CD4-positive, CD25-positive, alpha-beta regulatory T cell (primary cell): ENCODE measurements at places on chromosomes 7 and 10. TPM values are rescaled to one million over a fixed set of nuclear protein-coding genes. Genes with fewer than 3 reads are reported as not detected.

The NAT16 gene
- not detected for total RNA-seq

GRCh38 chr10:3538656-3539531 is 246.1 kb downstream of the KLF6 start:
- no peaks in the 10 kb centered on the region for H3K27me3 ChIP-seq
- no peaks in the 10 kb centered on the region for H3K4me1 ChIP-seq
- H3K27ac ChIP-seq = no peak overlapping the region
- H3K4me3 ChIP-seq = no peak overlapping the region

- no peak overlapping the region for H3K4me3 ChIP-seq
- no peaks in the 10 kb centered on the region for H3K27me3 ChIP-seq
- H3K27ac ChIP-seq = no peak overlapping the region
- peak; percentile 27 for DNase-seq
- H3K36me3 ChIP-seq = peaks cover 30% of the 10 kb centered on the region
Measured at GRCh38 chr7:5681979-5682546, 99.4 kb downstream of the RNF216 start.

The PPP1R3A gene
- total RNA-seq = not detected

The PON1 gene
- not detected for total RNA-seq

DNA sequence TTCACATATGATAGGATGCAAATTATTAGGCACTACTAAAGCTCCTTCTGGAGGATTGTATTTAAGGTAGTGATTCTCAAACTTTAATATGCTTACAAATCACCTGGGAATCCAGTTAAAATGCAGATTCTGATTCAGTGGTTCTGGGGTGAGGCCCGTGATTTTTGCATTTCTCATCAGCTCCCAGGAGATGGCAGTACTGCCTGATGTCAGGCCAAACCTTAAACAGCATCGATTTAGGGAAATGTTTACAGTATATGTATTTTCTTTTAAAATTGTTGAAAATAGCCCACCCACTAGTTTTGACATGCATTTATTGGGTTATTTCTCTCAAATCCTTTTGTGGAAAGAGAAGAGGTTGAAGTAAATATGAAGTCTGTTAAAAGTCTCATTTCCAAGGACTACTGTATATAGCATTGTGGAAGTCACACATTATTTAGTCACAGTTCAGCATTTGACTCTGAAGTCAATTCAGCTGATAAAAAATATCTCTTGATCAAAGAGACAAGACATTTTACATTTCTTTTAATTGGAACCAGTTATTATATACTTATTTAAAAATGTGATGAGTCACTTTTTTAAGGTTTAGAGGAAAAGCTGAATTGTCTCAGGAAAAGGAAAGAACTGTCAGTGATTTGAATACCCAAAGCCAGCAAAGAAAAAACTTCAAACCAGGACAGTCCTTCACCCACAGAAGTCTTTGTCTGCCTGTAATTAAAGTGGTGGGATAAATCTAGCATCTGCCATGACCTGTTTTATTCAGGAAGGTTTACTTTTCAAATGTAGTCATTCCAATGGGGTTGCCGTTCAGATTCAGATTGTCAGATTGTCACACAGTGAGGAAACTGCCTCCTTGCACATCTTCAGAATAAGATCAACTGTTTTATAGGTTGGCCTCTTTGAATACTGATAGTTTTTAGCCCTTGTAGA is 21.1 kb upstream of the HBP1 start:
- no peak overlapping the region for H3K27ac ChIP-seq
- H3K36me3 ChIP-seq = no peaks in the 10 kb centered on the region
- H3K4me1 ChIP-seq = no peaks in the 10 kb centered on the region
- H3K27me3 ChIP-seq = no peaks in the 10 kb centered on the region
- H3K4me3 ChIP-seq = peak overlapping the region; percentile 28

GRCh38 chr10:114679552-114679951 is 21.5 kb upstream of the ABLIM1 start:
- no peak for DNase-seq
- H3K27me3 ChIP-seq = no peaks in the 10 kb centered on the region
- H3K36me3 ChIP-seq = no peaks in the 10 kb centered on the region

- no peak for DNase-seq
- no peak overlapping the region for H3K27ac ChIP-seq
- H3K4me3 ChIP-seq = no peak overlapping the region
- no peaks in the 10 kb centered on the region for H3K4me1 ChIP-seq
Measured at GRCh38 chr7:24469118-24469517, 104.1 kb upstream of the PALS2 start.

GRCh38 chr7:79782256-79782655 is 328.8 kb upstream of the MAGI2 start:
- H3K4me1 ChIP-seq = no peaks in the 10 kb centered on the region
- no peak for DNase-seq
- no peak overlapping the region for H3K4me3 ChIP-seq
- H3K36me3 ChIP-seq = no peaks in the 10 kb centered on the region
- H3K27ac ChIP-seq = no peak overlapping the region
- no peaks in the 10 kb centered on the region for H3K27me3 ChIP-seq
